ENCODE measurements at places on chromosomes 3 and 15.

DNA sequence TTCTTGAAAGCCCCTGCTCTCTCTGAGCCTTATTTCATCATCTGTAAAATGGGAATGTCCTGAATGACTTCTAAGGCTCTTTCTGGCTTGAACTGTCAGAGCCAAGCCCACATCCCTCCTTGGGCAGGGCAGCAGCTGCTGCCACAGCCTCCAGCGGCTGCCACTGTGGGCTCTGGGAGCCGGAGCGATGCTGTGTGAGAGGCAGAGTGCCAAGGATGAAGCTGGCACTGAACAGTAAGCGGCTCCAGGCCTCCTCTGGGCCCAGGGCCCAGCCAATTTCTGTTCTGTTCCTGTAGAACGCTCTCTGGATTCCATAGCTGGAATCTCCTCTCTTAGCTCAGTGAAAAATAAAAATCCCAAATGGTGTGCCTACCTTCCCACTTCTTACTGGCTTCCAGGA, 4.4 kb downstream of the CPLX3 start:
- DNase-seq = no peak

DNA sequence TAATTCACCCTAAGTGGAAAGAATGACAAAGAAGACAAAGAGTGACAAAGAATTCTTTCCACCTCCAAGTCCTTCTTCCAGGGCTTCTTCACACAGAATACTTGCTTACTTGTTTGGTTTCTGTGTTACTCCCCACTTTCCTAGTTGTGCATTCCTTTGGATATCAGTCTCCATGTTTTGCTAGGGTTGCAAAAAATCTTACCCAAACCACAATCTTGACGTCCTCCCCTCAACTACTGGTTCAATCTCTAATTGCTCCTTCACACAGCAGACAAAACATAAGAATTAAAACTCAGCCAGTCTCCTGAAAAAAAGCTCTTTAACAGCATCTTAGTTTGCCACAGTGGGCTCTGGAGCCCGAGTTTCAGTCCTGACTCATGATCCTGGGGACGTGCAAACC, 297.6 kb upstream of the CHRNA7 start:
- no peak for DNase-seq

GRCh38 chr15:71685420-71685993, 124.8 kb upstream of the NR2E3 start:
- no peak for DNase-seq

- peak; percentile 27 for DNase-seq
Observed at GRCh38 chr3:47370887-47371697, 9.7 kb upstream of the PTPN23 start.

DNA sequence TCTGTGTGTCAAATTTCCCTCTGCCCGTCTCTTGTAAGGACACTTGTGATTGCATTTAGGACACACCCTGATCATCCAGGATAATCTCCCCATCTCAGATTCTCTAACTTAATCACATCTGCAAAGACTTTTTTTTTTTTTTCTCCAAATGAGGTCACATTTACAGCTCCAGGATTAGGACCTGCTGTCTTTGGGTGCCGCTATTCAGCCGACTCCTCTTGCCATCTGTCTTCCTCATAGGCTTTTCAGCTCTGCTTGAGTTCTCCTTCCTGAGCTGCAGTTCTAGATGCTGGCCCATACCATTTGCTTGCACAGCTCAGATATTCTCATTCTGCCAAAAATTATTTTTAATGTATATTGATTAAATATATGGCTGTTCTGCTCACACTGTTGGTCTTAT, 94.3 kb upstream of the TLE3 start:
- no peak for DNase-seq

DNA sequence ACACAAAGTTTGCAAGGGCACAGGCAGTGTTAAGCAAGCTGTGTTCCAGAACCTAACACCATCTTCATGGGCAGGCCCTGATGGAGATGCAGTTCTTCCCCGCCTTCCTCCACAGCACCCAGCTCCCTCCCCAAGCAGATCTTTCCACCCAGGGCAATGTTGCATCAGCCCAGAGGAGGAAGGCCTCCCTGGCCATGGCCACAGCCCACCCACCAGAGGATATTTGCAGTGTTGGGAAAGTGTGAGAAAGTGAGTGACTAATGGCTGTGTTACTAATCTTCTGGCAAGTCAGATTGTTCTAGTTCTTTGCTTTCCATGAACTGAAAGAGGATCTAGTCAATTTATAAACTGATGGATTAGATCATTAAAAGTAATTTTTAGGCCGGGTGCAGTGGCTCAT, 42.0 kb upstream of the ATP10A start:
- peak; percentile 1 for DNase-seq

DNA sequence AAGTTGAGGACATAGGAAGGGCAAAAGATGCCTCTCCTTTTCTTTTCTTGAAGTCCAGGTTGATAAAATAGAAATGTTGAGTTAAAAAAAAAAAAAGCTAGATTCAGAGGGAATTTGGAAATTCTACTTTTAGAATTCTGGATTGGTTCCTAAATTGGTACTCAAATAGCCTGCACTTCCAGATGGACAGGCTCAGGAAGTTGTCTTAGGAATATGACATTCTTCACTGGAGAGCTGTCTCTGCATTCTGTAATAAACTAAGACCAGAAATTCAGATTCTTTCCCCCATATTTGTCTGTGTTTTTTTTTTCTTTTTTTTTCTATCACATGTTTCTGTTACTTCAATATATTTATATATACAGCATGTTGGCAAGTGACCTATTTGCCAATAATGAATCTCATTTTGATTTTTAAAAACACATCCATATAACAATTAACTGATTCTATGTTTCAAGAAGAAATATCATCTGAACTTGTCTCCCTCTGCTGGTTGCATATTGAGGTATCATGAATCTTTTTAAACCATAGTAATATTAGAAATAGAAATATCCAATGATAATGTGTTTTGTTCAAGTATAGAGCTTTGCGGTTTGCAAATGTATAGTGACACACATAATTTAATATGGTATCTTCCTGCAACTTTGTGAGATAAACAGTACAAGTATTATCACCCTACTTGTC, 8.5 kb upstream of the LSAMP start:
- DNase-seq = peak; percentile 7

- DNase-seq = no peak
Observed at GRCh38 chr3:129308636-129309035, 30.0 kb downstream of the HMCES start.

DNA sequence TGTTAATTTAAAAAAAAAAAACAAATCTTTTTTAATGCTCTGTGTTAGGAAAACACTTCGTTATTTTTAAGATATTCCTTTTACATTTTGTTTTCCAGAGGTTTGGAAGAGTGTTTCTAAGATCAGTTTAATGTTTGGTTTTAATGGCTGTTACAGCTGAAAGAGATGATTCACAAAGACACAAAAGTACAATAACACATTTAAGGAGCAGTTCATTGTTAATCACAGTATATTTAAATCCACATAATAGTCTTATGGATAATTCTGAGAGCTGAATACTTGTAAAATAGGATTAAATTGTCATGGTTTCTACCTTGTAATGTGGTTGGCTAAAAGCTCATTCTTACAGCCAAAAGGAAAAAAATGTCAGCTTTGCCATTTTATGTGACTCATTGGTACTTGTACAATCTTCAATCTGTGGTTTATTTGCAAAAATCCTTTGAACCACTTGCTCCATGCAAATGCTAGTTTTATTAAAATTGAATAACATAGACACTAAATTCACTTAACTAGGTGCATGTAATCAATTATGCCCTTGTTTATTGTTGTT, 426.4 kb downstream of the NLGN1 start:
- no peak for DNase-seq

DNA sequence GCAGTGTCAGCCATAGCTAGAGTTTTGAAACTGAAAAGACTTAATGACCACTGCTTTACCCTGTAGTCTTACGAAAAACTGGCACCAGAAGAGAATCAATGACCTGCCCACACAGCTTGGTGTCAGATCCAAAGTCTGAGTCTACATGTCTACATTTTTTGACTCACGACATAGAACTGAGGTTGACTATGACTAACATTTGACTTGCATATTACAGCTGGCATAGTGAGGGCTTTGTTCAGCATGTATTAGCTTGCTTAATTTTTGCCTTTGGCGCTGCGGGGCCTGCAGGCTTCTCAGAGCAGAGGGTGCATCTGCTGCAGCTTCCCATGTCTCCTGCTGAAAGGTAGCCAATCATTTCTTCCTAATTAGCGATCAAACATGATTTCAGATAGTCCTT, 167.0 kb downstream of the EBLN2 start:
- DNase-seq = peak; percentile 62

- peak; percentile 46 for DNase-seq
Observed at GRCh38 chr15:40906991-40907802, 12.9 kb downstream of the VPS18 start.

- DNase-seq = no peak
Observed at GRCh38 chr3:39132096-39133092, 21.0 kb downstream of the CSRNP1 start.

DNA sequence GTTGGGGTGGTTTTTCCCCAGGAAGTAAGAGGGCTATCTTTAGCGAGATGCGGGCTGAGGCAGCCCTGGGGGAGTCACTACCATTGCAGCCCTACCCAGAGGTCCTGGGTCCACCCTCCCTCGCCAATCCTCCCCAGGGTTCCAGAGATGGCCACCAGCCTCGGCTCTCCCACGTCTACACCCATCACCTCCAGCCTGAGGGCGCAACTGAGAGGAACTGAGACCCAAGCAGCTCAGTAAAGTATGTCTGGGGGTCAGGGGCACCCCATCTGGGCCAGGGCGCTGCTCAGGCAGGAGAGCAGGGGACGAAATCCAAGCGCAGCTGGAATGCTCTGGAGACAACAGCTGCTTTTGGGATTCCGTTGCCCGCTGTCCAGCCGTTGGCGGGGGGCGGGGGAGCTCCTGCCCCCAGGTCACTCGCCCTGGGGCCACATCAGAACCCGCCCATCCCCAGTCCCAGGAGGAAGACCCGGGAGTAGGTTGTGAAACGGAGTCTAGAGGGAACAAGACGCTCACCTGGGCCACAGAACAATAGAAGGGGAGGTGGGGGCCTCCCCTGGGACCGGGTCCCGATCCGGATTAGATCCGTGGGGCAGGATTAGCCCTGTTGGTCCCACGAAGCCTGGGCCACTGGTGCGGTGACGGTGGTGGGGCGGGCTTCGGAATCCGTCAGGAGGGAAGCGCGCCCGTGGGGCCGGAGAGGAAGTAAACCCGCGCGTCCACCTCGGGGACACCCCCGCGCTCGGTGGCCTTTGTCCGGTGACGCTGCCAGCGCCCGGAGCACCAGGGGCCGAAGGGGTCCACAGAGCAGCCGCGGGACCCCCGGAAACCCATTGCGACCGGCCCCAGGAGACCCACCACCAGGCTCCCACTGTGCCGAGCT, 1.4 kb upstream of the NDUFAF3 start:
- DNase-seq = peak; percentile 31

DNA sequence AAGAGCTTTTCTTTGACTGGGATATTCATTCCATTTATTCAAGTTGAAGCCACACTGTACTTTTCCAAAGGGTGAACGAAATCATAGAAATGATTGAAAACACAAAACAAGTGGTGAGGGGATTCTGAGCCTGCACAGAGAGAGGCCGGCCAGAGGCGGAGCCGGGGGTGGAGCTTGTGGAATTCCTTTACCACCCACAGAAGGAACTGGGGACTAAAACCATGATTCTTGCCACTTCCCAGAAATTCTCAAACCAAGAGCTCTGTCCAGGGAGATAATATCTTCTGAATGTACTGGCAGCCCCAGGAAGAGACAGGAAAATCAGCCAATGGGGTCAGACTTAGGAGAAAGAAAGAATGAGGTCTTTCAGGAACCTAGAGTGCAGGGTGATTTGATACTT, 20.8 kb downstream of the FBN1 start:
- no peak for DNase-seq

DNA sequence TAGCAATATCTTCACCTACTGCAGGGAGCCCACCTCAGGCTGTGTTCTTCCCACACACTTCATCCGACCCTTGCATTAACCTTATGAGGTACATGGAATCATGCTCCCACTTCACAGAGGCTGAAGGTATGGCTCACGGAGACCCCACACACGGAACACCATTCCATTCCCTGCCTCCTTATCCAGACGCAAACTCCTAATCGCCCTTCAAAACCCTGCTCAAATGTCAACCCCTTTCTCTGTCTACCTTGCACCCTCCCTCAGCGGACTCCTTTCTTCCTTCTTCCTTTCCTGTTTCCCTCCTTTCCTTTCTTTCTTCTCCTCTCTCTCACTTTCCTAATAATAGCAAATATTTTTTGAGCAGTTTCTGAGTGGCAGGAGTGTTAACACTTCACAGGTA, 23.8 kb downstream of the IQSEC1 start:
- no peak for DNase-seq

- DNase-seq = peak; percentile 75
Observed at GRCh38 chr3:134008630-134009156, 21.0 kb downstream of the SLCO2A1 start.

DNA sequence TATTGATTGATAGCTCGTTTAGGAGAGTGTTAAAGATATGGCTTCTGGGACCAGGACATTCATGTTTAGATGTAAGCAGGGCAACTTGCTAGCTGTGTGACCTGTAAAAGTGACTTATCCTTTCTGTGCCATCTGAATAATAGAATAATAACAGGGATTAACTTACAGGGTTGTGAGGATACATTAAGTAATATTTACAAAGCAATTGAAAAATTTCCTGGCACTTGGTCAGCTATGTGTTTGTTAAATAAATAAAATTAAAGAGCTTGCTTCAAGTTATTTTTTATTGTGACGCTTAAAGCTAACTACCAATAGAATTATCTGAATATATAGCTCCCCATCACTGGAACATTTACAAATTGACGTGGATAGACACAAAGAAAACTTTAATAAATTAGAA, 287.9 kb upstream of the CDIN1 start:
- no peak for DNase-seq

DNA sequence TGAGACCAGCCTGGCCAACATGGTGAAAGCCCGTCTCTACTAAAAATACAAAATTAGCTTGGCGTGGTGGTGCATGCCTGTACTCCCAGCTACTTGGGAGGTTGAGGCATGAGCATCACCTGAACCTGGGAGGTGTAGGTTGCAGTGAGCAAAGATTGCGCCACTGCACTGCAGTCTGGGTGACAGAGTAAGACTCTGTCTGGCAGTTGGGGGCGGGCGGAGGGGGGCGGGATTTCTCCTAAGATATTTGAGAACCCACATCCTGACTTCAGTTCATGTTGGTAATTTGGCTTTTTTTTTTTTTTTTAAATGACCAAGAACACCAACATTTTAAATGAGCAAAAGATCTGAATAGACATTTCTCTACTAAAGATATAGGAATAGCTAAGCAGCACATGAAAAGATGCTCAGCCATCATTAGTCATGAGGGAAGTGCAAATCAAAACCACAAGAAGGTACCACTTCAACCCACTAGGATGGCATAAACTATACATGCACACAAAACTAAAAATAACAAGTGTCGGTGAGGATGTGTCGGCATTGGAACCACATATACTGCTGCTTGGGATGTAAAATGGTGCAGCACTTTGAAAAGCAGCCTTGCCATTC, 75.6 kb upstream of the LMOD3 start:
- DNase-seq = no peak

DNA sequence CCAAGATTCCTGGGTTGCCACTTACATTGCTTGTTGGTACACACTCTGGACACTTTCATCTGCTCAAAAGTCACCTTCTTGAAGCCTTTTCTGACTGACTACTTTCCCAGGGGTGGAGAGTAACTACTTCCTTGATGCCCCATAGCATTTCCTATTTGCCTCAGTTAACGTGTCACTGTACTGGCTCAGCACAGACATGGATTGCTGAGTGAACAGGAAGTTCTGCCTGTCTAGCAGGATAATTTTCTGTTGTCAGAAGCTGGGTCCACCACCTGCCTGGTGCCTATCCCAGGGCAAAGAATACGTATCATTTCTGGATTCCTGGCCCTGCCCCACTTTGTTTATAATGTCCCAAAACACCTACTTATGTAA, 15.3 kb upstream of the ABHD17C start:
- no peak for DNase-seq

Data from MCF 10A (cell line).